Testis (tissue), 5 donors: ENCODE measurements at places on chromosomes 2 and 18.
A peak's percentile ranks its signal among the peaks of the same experiment; 100 is the strongest.

DNA sequence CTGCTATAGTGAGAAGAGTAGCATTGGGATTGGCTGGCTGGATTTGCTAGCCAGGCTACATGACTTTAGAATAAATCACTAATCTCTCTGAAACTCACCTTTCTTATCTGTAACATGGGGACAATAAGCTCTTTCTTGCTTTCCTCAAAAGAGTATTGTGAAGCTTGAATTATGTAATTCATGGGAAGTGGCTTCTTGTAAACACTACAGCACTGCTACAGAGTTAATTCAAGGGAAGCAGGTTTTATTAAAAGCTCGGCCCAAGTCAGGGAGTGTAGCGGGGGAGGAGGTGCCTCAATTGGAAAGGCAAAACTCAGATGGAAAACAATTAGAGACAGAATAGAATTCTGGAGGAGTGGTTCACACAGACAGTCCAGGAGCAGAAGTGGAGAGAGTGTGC, 100.9 kb upstream of the CELF4 start:
- DNase-seq, result no peak

GRCh38 chr18:52888014-52888413, 548.0 kb downstream of the DCC start:
- no peak for DNase-seq

DNA sequence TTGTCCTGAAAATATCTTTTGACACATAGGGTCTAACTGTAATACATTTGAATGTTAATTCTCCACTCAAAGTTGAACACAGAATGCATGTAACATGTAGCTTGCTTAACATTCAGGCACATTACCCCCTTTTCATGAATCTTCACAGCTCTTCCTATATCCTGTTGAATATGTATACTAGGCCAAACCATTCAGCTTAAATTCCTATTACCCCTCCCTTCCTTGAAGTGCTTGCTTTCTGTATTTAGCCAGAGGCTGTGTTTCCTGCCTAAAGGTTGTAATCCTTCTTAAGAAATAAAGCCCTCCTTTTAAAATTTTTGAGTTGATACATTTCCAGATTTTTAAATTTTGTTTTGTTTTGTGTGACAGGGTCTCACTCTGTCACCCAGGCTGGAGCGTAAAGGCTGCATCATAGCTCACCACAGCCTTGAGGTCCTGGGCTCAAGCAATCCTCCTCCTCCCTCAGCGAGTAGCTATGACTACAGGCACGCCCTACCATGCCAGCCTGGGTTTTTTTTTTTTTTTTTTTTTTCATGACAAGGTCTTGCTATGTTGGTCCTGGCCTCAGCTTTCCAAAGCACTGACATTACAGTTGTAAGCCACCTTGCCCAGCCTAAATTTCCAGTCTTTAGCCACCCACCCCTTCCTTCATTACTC, 357.6 kb downstream of the DSC3 start:
- no peak for DNase-seq

GRCh38 chr18:31102025-31102684, at the start of gene DSC2:
DSC2 (minus strand) TSS chr18:31102421; CDS start chr18:31101971, 450 bp downstream.
- DNase-seq, result peak; percentile 25

GRCh38 chr2:213119061-213119809, 32.2 kb downstream of the IKZF2 start:
- DNase-seq, result no peak

- no peak for DNase-seq
These were observed 786 bp downstream of the TET3 start for GRCh38 chr2:73985308-73986084.
